ENCODE measurements at places on chromosomes 2 and 18. TPM values are rescaled to one million over a fixed set of nuclear protein-coding genes. Genes with fewer than 3 reads are reported as not detected.

CHST10 gene
- 3.2 TPM for polyA plus RNA-seq

ITGA6 gene
- polyA plus RNA-seq: 16.4 TPM

HOXD8 gene
- polyA plus RNA-seq: 8.2 TPM

CFC1 gene
- polyA plus RNA-seq: not detected

LYPD1 gene
- 0.04 TPM for polyA plus RNA-seq

ZEB2 gene
- polyA plus RNA-seq: 18.1 TPM

ANKRD44 gene
- polyA plus RNA-seq: 0.93 TPM

INPP5D gene
- polyA plus RNA-seq: 2.4 TPM

CFAP65 gene
- polyA plus RNA-seq: not detected

CNRIP1 gene
- 4.7 TPM for polyA plus RNA-seq

SLC9A4 gene
- polyA plus RNA-seq: not detected

TRIM43 gene
- polyA plus RNA-seq: not detected

PROKR1 gene
- polyA plus RNA-seq: 0.03 TPM

FMNL2 gene
- polyA plus RNA-seq: 12.9 TPM

KCNF1 gene
- 0.07 TPM for polyA plus RNA-seq

FEV gene
- polyA plus RNA-seq: not detected

STARD6 gene
- not detected for polyA plus RNA-seq

IKZF2 gene
- polyA plus RNA-seq: 0.56 TPM

CD8B gene
- not detected for polyA plus RNA-seq

FKBP1B gene
- polyA plus RNA-seq: 2.1 TPM

CDK15 gene
- polyA plus RNA-seq: not detected

CLEC4F gene
- 0.21 TPM for polyA plus RNA-seq

SALL3 gene
- 0.01 TPM for polyA plus RNA-seq

SPEG gene
- polyA plus RNA-seq: 133 TPM

UNC80 gene
- not detected for polyA plus RNA-seq

MAT2A gene
- 252 TPM for polyA plus RNA-seq

BCL11A gene
- 0.05 TPM for polyA plus RNA-seq

ANKRD62 gene
- not detected for polyA plus RNA-seq
